ENCODE measurements at places on chromosomes 13 and 19.

DNA sequence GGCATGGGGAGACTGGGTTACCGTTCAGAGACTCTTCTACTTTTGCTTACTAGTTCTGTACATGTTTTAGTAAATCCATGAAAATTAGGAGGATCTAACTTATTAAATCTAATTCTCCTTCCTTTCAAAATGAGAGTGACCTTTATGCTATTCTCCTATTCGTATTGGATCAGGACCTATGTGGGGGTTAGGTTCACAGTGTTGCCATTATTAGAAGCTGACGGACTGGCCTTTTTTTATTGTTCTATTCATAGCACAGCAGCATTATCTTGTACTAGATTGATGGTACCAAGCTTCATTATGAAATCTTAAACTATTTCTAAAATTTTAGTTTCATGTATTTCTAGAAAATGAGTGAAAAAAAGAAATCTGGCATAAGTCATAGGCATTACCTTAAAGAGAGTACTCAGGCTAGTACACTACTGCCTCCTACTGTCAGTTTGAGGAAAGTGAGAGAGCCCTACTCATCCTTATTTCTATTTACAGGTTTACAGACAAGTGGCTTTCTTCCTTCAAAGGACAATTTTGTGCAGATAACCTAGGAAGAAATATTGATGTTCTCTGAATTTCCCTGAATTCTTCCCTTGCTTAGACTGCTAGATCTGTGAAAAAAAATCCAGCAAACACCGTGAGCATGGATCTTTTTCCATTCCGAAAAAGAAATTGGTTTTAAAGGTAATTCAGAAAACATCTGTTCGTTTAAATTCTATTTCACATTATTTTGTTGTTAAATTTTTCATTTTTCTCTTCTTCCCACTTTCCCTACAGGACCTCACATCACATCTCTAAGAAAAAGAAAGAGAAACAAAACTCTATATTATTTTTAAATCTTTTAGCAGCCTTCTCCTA, 485.5 kb downstream of the DIAPH3 start:
- DNase-seq, result no peak

DNA sequence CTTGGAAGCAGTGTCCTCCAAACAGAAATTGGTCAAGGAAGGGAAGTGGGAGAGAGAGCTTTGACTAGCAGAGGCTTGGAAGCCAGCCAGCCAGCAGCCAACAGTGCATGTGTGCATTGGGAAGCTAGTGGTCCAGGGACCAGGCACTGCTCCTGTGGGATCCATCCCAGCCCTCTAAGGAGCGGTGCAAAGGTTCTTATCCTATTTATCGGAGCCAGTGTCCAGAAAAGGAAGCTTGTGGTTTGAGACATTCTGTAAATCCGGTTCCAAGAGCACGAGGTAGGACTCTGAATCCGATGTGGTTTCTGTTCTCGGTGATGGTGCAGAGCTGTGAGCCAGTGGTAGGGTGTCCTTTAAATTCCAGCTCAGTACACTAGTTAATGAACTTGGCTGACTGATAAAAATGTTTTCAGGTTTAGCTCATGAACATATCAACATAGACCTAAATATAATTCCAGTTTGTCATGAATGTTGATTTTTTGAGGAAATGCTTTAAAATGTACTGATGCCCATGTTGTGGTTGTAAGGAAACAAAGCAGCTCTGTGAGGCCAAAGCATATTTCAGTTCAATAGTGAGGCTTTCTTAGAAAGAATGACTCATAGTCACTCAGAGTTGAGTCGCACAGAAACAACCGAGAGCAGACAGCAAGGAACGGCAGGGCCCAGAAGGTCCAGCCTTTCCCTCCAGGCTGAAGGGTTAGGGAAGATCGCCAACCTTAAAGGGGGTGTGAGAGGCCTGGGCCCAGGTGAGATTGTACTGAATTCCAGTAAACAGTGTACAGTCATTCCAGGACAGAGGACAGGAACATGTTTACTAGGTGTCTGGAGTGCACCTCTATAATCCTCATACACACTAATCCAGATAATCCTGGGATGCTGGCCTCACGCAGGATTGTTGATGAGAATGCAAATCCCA, 21.5 kb upstream of the GARRE1 start:
- DNase-seq, result no peak

GRCh38 chr19:56130006-56130405, 8.9 kb upstream of the ZNF787 start:
- no peak for DNase-seq

- DNase-seq, result no peak
Measured at GRCh38 chr13:20132052-20132634, 28.7 kb downstream of the GJA3 start.

- no peak for DNase-seq
Measured at GRCh38 chr19:18878058-18878797, 17.7 kb downstream of the CERS1 start.

GRCh38 chr13:42894765-42895243, 97.2 kb downstream of the EPSTI1 start:
- no peak for DNase-seq

DNA sequence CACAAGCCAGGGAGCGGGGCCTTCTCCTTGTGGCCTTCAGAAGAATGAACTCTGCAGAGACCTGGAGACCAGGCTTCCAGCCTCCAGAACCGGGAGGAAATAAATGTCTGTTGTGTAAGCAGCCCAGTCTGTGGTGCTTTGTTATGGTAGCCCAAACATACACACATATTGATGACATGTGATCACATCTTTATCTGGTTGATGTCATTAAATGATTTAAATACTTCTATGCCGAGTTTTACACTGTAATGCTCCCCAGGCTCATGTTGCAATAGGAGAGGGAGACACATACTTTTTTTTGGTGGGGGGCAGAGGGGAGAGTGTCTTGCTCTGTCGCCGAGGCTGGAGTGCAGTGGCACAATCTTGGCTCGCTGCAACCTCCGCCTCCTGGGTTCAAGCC, 188.0 kb upstream of the IRS2 start:
- no peak for DNase-seq

DNA sequence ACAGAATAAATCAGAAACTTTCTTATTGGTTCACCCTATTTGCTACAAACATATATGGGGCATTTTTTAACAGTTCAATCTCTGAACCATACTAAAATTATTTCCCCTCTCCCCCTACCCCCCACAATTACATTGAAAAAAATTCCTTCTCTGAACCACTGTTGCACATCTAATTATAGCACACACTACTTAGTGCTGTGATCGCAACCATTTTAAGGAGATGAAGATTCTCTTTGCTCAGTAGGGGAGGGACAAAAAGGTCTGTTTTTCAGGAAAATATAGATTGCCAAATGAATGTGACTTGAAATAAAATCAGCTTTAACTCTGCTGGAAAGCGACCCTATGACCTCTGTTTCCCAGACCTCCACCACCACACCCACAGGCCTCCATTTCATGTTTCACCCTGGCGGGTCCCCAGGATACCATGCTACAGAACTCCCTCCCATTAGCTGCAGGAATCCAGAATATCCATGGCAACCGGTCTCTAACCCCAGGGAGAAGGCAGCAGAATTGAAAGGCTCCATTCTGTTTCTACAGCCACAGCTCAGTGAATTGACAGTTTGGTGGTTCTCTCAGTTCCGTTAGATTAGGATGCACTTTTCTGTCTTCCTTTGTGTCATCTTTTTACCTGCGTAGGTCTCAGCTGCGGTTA, 286.3 kb downstream of the TBC1D4 start:
- DNase-seq, result no peak

DNA sequence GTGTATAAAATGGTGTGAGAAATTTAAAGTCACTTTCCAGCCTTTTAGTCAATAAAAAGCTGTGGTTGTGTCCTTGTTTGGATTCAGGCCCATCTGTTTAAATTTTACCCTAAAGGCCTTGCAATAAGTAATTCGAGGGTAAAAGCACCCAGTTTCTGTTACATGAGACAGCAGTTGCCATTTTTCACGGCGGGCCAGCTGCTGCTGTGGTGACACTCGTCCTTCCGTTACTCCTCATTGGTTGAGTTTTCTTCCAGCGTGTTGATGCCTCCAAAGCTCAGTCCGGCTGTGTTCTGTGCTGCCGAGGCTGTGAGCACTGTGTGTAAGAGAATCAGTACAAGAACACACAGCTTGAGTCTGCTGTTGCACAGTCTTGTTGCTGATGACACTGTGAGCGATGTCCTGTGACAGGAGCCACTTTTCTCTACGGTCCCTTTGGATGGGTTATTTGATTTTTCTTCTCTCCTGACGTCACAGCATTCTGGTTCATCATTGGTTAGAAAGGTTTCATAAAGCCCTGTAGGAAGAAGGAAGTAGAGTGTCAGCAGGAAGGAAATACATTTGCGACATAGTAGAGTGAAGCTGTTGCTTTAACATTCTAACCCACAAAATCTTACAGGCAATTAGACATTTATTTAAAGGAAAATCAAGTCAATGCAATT, 602.5 kb upstream of the ARGLU1 start:
- DNase-seq, result no peak

DNA sequence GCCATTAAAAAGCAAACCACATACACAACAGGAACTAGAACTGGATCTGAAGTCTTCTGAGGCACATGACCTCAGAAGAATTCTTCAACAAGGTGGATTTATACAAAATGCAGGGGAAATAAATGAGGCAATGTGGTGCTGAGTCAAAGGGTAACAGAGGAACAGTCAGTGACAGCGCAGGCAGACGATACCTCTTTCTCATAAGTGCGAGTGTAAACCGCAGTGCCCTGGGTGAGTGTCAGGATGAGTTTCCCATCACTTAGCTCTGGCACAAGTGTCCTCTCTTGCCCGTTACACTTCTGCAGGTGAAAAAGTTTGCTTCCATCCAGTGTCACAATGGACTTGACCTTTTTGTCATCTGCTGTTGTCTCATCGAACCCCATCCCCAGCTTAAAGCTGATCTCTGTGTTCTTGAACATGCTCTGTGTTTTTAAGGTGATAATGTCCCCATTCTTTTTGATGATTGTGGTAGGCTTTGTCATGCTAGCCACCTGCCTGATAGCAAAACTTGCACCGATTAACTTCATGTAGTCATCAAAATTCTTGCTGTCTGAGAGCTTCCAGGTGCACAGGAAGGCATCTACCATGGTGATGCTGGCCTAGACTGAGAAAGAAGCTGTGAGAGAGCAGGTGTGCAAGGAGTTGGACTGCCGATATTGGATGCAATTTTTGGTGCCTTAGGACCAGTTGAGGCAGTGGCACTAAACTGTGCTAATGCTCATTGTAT, 97.3 kb downstream of the AKAP11 start:
- DNase-seq, result no peak

DNA sequence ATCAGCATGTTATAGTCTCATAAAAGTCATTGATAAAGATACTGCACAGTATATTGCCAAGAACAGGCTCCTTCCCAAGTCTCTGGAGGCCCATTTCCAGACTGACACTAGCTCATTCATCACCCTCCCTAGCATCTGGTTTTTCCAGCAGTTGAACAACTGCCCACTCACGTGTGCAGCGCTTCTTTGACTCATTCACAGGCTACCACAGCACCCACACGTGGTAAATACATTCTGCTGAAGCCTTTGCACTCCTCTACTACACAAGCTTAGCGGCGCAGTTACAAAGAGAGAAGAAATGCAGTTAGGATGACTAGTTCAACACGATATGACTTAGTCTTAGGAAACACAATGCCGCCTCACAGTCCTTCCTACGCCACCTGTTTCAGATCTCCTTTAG, 87.7 kb downstream of the DOCK9 start:
- DNase-seq, result no peak

DNA sequence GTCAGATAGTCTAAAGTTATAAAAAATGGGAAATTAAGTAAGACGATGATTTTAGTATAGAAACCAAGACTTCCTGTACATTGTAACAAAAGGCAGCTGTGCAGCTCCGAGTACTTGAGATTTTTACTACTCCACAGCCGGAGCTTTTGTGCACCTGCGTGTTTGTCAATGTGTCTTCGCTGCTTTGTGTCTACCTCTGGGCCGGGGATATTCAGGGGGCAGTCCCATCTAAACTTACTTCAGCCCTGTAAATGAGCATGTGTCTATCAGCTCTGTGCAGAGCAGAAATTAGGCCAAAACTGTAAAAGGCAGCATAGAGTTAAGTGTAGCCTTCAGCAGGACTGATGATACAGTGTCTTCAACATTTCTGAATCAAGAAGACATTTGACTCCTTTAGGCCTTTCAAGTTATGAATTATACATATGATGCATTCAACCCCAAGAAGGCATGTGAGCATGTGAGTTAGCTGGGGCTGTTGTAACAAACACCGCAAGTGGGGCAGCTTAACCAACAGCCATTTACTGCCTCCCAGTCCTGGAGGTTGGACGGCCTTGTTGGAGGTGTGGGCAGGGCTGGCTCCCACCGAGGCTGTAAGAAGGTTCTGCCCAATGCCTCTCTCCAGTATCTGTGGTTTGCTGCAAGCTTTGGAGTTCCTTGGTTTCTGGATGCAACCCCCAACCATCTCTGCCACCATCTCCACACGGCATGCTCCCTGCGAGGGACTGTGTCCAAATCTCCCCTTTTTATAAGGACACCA, 191.0 kb upstream of the IRS2 start:
- DNase-seq, result no peak

DNA sequence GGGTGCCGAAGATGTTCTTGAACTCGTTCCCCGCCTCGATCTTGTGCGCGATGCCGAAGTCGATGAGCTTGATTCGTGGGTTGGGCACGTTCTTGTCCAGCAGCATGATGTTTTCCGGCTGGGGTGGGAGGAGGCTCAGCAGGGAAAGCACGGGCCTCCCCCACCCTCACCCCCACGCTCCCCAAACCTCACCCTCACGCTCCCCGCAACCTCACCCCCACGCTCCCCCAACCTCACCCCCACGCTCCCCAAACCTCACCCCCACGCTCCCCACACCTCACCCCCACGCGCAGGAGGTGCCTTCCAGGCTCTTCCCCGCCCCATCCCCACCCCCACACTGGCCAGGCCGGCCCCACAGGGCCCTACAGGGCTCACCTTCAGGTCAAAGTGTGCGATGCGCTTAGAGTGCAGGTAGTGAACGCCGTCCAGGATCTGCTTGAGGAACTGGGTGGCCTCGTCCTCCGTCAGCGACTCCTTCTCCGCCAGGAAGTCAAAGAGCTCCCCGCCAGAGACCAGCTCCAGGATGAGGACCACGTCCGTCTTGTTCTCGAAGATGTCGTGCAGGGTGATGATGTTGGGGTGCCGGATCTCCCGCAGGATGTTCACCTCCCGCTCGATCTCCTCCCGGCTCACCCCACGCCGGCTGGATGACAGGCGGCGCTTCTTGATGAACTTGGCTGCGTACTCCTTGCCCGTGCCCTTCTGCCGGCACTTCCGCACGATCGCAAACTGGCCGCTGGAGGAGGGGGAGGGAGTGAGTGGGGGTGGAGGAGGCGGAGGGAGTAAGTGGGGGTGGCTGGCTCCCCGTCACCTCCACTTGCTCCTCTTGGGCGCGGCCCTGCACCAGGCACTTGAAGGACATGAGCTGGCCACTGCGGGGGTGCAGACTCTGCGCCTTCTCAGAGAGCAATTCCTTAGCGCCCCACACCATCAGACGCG, 6.4 kb downstream of the DAPK3 start:
- no peak for DNase-seq
